ENCODE measurements at places on chromosomes 12 and 14. TPM values are rescaled to one million over a fixed set of nuclear protein-coding genes. Genes with fewer than 3 reads are reported as not detected.

The KRT82 gene
- total RNA-seq, result not detected

The TTC7B gene
- total RNA-seq, result 46.5 TPM

The KRT86 gene
- total RNA-seq, result 0.04 TPM

The RD3L gene
- total RNA-seq, result not detected

The ANG gene
- 4.4 TPM for total RNA-seq

The CACNA2D4 gene
- 0.10 TPM for total RNA-seq

The BEGAIN gene
- total RNA-seq, result 0.48 TPM

The TOMM20L gene
- total RNA-seq, result not detected

The HOXC6 gene
- total RNA-seq, result 4.3 TPM

The EFS gene
- total RNA-seq, result 9.1 TPM

The KRT83 gene
- total RNA-seq, result not detected

The ASIC1 gene
- 4.3 TPM for total RNA-seq

The RHOF gene
- total RNA-seq, result 5.0 TPM

The PLEKHG7 gene
- total RNA-seq, result not detected

The KERA gene
- not detected for total RNA-seq

The BTG1 gene
- 14.3 TPM for total RNA-seq

The EPS8 gene
- 2.8 TPM for total RNA-seq

The LRRK2 gene
- total RNA-seq, result 0.58 TPM

The TMEM121 gene
- 1.3 TPM for total RNA-seq

The LMNTD1 gene
- total RNA-seq, result not detected

The HOXC13 gene
- total RNA-seq, result 4.9 TPM

The COQ10A gene
- total RNA-seq, result 6.6 TPM

The LMO3 gene
- not detected for total RNA-seq

The CTDSP2 gene
- 55.3 TPM for total RNA-seq

The MRPL42 gene
- total RNA-seq, result 85.8 TPM

The RPL10L gene
- not detected for total RNA-seq

The PRPH gene
- total RNA-seq, result not detected

The AQP6 gene
- 0.03 TPM for total RNA-seq

The EAPP gene
- 29.0 TPM for total RNA-seq

The HOXC5 gene
- total RNA-seq, result 0.67 TPM

The IL22 gene
- total RNA-seq, result not detected

The LRRC10 gene
- total RNA-seq, result not detected

The GALNT6 gene
- 95.8 TPM for total RNA-seq

The FLRT2 gene
- total RNA-seq, result 111 TPM

The FAM222A gene
- 0.31 TPM for total RNA-seq

The PLCZ1 gene
- not detected for total RNA-seq

The INHBE gene
- 0.07 TPM for total RNA-seq

The KRT85 gene
- total RNA-seq, result not detected
